Activated T-helper 1 cell treated with anti-CD3 and anti-CD28 coated beads, Interleukin-12 subunit alpha, Interleukin-12 subunit beta, Interleukin-2, Interleukin-4 antibody, amounts not matched to agents 30 ng/mL and 10 ng/mL and 1 ng/mL, durations not matched to agents 14 hours and 24 hours and 36 hours (primary cell): ENCODE measurements at places on chromosomes 3 and 15. TPM values are rescaled to one million over a fixed set of nuclear protein-coding genes. Genes with fewer than 3 reads are reported as not detected.

- no peak for DNase-seq
- H3K4me1 ChIP-seq: peaks cover 8% of the 10 kb centered on the region
- no peak overlapping the region for H3K4me3 ChIP-seq
- H3K27me3 ChIP-seq: no peaks in the 10 kb centered on the region
- H3K27ac ChIP-seq: no peak overlapping the region
- peaks cover 21% of the 10 kb centered on the region for H3K36me3 ChIP-seq
Measured at GRCh38 chr3:188232656-188233055, 78.7 kb downstream of the LPP start.

GRCh38 chr3:109597444-109597843 is 260.1 kb upstream of the DPPA4 start:
- H3K27ac ChIP-seq: no peak overlapping the region
- DNase-seq: no peak
- no peaks in the 10 kb centered on the region for H3K36me3 ChIP-seq
- H3K4me1 ChIP-seq: no peaks in the 10 kb centered on the region
- H3K4me3 ChIP-seq: no peak overlapping the region
- no peaks in the 10 kb centered on the region for H3K27me3 ChIP-seq

DNA sequence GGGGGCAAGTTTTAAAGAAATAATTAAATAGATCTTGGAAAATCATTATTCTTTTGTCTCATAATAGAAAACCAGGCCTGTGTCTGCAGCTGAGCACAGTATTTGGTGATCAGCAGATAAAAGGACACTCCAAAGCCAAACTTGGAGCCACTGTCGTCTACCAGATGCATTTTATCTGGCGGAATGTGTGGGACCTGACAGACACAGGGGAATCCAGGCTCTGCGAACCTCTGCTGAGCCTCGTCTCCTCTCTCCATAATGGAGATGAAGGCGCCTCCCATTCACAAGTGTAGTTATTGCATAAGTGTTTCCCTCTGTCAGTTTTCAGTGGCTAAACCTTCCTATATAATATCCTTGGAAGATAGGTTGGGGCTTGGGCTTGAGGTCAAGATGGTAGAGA is 42.1 kb downstream of the EEFSEC start:
- H3K4me3 ChIP-seq: no peak overlapping the region
- H3K27me3 ChIP-seq: no peaks in the 10 kb centered on the region
- H3K36me3 ChIP-seq: no peaks in the 10 kb centered on the region
- no peak for DNase-seq
- no peaks in the 10 kb centered on the region for H3K4me1 ChIP-seq
- no peak overlapping the region for H3K27ac ChIP-seq

GRCh38 chr15:90018216-90018831 is 17.2 kb downstream of the ZNF710 start:
- H3K4me1 ChIP-seq: peaks cover 51% of the 10 kb centered on the region
- DNase-seq: no peak
- no peak overlapping the region for H3K4me3 ChIP-seq
- no peaks in the 10 kb centered on the region for H3K27me3 ChIP-seq

Gene ACTC1
- not detected in 2 replicates for total RNA-seq

Gene SI
- not detected in 2 replicates for total RNA-seq

- no peak overlapping the region for H3K4me3 ChIP-seq
- peaks cover 4% of the 10 kb centered on the region for H3K4me1 ChIP-seq
- H3K27ac ChIP-seq: no peak overlapping the region
- DNase-seq: peak; percentile 33
Measured at GRCh38 chr3:115814778-115815380, 191.6 kb downstream of the GAP43 start.

DNA sequence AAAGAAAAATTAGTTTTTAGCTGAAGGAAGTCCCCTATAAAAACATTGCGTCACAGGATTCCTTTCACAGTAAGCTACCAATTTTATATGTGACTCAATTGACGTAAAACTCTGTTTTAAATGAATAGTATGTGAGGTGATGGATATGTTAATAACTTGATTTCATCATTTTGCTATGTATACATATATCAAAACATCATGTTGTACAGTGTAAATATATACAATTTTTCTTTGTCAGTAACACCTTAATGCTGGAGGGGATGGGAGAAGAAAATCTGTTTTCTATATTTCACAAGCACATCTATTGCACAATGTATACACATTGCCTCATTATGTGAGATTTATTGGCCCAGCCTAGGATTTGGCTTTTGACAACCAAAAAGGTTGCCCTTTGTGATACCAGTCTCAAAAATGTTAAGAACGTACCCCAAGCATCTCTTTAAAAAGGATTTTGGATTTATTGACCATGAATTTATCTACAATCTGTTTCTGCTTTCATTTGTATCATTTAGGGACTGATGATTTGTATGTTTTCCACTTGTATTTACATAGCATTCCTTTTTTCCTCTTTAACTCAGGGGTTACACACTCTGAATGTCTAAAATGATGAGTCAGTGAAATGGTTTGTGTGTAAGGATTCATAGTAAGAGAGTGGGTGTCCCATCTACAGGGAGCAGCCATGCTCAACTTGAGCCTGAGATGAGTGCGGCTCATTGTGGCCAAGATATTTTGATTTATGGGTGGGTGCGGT is 62.6 kb downstream of the CRTC3 start:
- H3K4me1 ChIP-seq: peaks cover 72% of the 10 kb centered on the region
- peaks cover 36% of the 10 kb centered on the region for H3K36me3 ChIP-seq
- peak overlapping the region; percentile 75 for H3K27ac ChIP-seq
- H3K27me3 ChIP-seq: no peaks in the 10 kb centered on the region

DNA sequence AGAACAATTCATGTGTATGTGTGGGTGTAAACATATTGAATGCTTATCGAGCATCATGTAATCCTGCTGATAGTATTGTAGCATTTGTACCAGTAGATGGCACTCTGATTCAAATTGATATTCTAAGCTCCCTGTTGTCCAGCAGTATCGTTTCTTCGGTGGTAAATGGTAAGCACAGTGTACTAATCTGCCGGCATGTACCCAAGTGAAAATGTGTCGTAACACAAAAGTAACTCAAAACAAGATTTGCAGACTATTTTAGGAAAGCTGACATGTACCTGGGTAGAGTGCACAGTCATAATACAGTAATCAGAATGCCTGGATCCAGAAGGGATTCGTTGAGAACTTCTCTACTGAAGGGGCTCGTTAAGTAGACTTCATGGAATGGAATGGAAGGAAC is 31.7 kb upstream of the MNS1 start:
- H3K36me3 ChIP-seq: no peaks in the 10 kb centered on the region
- no peak for DNase-seq
- no peak overlapping the region for H3K4me3 ChIP-seq
- no peak overlapping the region for H3K27ac ChIP-seq

- peak overlapping the region; percentile 87 for H3K27ac ChIP-seq
- no peak overlapping the region for H3K4me3 ChIP-seq
- no peaks in the 10 kb centered on the region for H3K27me3 ChIP-seq
- peaks cover 37% of the 10 kb centered on the region for H3K36me3 ChIP-seq
- no peak for DNase-seq
Measured at GRCh38 chr3:47017504-47018268, 38.2 kb downstream of the NBEAL2 start.

DNA sequence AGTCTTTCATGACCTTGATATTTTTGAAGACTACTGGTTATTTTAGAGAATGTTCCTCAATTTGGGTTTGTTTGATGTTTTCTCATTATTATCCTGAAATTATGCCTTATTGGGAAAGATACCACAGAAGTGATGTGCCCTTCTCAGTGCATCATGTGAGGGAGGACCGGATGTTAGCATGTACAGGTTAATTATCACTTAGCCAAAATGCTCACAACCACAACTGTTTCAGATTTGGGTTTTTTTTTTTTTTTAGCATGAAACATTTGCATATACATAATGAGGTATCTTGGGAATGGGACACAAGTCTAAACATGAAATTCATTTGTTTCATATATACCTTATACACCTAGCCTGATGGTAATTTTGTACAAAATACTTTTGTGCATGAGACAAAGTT is 59.8 kb downstream of the PIK3R4 start:
- no peak overlapping the region for H3K27ac ChIP-seq
- peaks cover 33% of the 10 kb centered on the region for H3K36me3 ChIP-seq
- H3K4me3 ChIP-seq: no peak overlapping the region
- DNase-seq: no peak
- no peaks in the 10 kb centered on the region for H3K27me3 ChIP-seq

Gene SEMA7A
- 102 TPM in 2 replicates for total RNA-seq

DNA sequence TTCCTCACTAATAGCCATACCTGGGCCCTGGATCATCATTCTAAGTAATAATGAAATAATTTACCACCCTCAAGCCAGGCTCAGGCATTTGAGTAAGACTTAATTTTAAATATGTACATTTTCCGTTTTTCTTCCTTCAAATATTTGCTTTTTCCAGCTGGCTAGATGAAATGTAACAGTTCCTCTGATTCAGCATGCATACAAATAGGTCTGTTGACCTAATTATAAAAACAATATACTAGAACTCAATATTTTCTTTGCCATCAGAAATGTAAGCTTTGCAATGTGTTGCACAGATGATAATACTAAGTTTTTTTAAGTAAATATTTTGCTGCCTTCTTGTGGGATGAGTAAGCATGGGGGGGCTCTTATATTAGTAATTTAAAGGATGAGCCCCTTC is 91.6 kb downstream of the FEZF2 start:
- H3K27me3 ChIP-seq: no peaks in the 10 kb centered on the region
- H3K4me3 ChIP-seq: no peak overlapping the region
- no peak overlapping the region for H3K27ac ChIP-seq

Gene NOX5
- 0.03 TPM in 1 of 2 replicates, not detected in the other for total RNA-seq

Gene CFAP20DC
- 0.86 and 1.2 TPM in 2 replicates for total RNA-seq

DNA sequence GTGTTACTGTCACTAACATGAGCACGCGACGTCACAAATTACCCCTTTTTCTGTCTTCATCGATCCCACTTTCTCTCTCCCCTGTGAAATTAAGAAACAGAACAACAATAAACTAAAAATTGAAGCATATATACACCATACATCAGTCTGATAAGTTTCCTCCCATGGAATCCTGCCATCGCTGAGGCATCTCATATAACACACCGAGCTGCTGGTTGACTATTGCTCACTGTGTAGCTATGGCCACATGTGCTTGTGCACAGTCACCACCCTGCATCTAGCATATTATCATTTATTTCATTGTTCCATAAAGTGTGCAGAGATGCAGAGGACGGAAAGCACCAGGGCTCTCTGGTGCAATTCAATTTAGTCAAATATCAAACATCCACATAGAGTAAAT is 777.9 kb upstream of the ARRDC4 start:
- no peaks in the 10 kb centered on the region for H3K36me3 ChIP-seq
- H3K4me1 ChIP-seq: no peaks in the 10 kb centered on the region
- no peak for DNase-seq

Gene IGDCC3
- not detected in 2 replicates for total RNA-seq

DNA sequence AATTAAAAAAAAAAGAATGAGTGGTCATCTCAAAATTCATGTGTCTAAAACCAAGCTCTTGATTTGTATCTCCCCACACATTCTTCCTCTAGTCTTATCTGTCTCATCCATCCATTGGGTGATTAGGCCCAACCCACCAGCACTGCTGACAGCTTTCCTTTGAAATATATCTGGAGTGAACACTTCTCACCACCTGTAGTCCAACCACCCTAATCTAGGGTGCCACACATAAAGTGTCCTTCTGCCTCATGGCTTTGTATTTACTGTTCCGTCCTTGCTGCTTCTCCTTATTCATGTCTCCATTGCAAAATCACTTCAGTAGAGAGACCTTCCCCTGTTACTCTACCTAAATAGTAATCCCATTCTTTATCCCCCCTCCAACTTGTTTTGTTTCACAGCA is 82.4 kb upstream of the PTX3 start:
- H3K4me3 ChIP-seq: no peak overlapping the region
- H3K36me3 ChIP-seq: no peaks in the 10 kb centered on the region

- peaks cover 28% of the 10 kb centered on the region for H3K4me1 ChIP-seq
- H3K27ac ChIP-seq: no peak overlapping the region
- H3K4me3 ChIP-seq: no peak overlapping the region
- H3K27me3 ChIP-seq: peaks cover 14% of the 10 kb centered on the region
- no peaks in the 10 kb centered on the region for H3K36me3 ChIP-seq
Measured at GRCh38 chr3:64349551-64349950, 124.3 kb upstream of the PRICKLE2 start.

Gene P3H2
- not detected in 2 replicates for total RNA-seq

- H3K4me1 ChIP-seq: no peaks in the 10 kb centered on the region
- no peaks in the 10 kb centered on the region for H3K27me3 ChIP-seq
- no peak for DNase-seq
- H3K27ac ChIP-seq: no peak overlapping the region
- no peaks in the 10 kb centered on the region for H3K36me3 ChIP-seq
Measured at GRCh38 chr3:61454006-61454585, 107.3 kb upstream of the PTPRG start.

DNA sequence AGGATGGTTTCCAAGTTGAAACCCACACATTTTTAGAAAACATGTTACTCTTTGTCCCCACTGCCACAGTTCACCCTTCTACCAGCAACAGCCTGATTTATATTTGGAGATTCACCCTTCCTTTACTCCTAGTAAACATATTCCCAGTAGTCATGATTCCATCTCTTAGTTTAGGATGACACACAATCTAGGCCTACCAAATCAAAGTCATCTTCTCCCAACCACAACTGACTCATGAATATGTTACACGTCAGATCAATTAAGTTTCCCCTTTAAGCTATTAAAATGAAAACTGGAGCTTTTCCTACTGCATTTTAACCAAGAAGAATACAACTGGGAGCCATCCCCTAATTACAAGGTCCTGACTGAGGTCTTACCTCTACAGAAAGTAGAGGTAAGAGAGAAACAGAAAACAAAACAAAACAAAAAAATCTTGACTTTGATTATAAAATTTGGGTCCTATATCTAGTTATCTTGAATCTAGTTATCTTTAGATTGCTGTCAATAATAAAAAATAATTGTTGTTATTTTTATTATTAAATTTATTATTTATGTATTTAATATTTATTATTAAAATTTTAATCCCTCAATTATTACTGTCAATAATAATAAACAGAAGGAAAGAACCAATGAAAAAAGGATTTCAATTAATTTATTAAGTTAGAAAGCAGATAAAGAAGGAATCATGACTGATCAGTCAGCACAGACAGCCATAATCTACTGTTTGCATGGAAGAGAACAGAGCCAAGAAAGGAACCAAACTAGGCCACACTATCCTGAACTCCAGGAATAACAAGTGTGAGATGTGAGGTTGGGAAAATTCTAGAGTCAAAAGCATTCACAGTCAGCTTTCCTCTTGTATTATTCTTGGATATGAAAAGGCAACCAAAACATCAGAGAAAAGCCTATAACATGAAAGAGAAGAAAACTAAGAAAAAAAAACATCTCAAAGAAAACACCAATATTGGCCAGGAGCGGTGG is 12.5 kb downstream of the DPH6 start:
- H3K36me3 ChIP-seq: peaks cover 10% of the 10 kb centered on the region
- H3K27ac ChIP-seq: no peak overlapping the region
- H3K27me3 ChIP-seq: no peaks in the 10 kb centered on the region
- no peak overlapping the region for H3K4me3 ChIP-seq
- DNase-seq: no peak
- no peaks in the 10 kb centered on the region for H3K4me1 ChIP-seq

Gene C3orf62
- 9.1 and 10.1 TPM in 2 replicates for total RNA-seq

Gene ACAN
- not detected in 2 replicates for total RNA-seq

Gene PTPRG
- 3.7 and 4.4 TPM in 2 replicates for total RNA-seq

- no peak for DNase-seq
- H3K4me3 ChIP-seq: no peak overlapping the region
- H3K27ac ChIP-seq: no peak overlapping the region
- H3K27me3 ChIP-seq: no peaks in the 10 kb centered on the region
Measured at GRCh38 chr3:145450018-145450682, 710.8 kb downstream of the PLOD2 start.

GRCh38 chr15:70025413-70026296 is 72.1 kb downstream of the TLE3 start:
- no peak overlapping the region for H3K4me3 ChIP-seq
- H3K27me3 ChIP-seq: peaks cover 23% of the 10 kb centered on the region
- no peak overlapping the region for H3K27ac ChIP-seq
- peaks cover 19% of the 10 kb centered on the region for H3K4me1 ChIP-seq
